HFFc6 (cell line): ENCODE measurements at places on chromosomes 1 and 21.
A peak's percentile ranks its signal among the peaks of the same experiment; 100 is the strongest.

DNA sequence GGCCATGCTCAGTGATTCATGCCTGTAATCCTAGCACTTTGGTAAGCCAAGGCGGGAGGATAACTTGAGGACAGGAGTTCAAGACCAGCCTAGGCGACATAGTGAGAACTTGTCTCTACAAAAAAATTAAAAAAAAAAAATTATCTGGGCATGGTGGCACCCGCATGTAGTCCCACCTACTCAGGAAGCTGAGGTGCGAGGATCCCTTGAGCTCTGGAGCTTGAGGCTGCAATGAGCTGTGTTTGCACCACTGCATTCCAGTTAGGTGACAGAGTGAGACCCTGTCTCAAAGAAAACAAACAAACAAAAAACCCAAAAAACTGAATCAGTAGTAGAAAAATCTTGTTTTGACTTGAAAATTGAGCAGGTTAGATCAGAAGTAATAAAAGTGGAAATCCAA, 67.1 kb upstream of the IPO9 start:
- H3K4me3 ChIP-seq = peak overlapping the region; percentile 47
- H3K4me1 ChIP-seq = peaks cover 98% of the 10 kb centered on the region
- no peak for DNase-seq
- H3K27ac ChIP-seq = peak overlapping the region; percentile 78
- peaks cover 20% of the 10 kb centered on the region for H3K36me3 ChIP-seq
- peaks cover 4% of the 10 kb centered on the region; the same call in 1 of the 2 replicates for H3K27me3 ChIP-seq

- no peak for DNase-seq
- H3K36me3 ChIP-seq = no peaks in the 10 kb centered on the region
- H3K27me3 ChIP-seq = no peaks in the 10 kb centered on the region
These were observed 786.5 kb downstream of the LRRIQ3 start for GRCh38 chr1:73411479-73411878.

DNA sequence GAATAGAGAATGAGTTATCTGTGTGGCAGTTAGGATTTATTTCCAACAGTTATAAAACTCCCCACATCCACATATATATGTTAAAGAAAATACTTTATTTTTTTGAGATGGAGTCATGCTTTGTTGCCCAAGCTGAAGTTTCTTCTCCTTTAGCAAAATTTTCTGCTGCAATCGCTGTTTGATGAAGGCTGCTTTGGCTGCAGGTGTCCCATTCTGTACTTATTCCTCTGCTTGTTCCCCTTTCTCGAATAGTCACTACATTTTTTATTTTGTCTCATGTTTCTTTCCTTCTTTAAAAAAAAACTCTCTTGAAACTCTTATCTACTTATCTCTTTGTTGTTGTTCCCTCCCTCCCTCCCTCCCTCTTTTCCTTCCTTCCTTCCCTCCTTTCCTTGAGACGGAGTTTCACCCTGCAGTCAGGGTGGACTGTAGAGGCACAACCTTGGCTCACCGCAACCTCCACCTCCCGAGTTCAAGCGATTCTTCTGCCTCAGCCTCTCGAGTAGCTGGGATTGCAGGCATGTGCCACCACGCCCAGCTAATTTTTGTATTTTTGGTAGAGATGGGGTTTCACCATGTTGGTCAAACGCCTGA, 10.6 kb downstream of the OR2W3 start:
- DNase-seq = no peak
- no peaks in the 10 kb centered on the region for H3K36me3 ChIP-seq
- peak overlapping the region; percentile 65 for H3K27ac ChIP-seq
- H3K27me3 ChIP-seq = peaks cover 13% of the 10 kb centered on the region
- peak overlapping the region; percentile 79 for H3K4me3 ChIP-seq
- H3K4me1 ChIP-seq = peaks cover 36% of the 10 kb centered on the region

- peaks cover 18% of the 10 kb centered on the region; the same call in 1 of the 2 replicates for H3K4me1 ChIP-seq
- no peak for DNase-seq
- H3K27ac ChIP-seq = no peak overlapping the region
- no peak overlapping the region for H3K4me3 ChIP-seq
These were observed 94.5 kb downstream of the VPS26C start for GRCh38 chr21:37172646-37173045.

- DNase-seq = no peak
- H3K27ac ChIP-seq = no peak overlapping the region
- H3K4me3 ChIP-seq = no peak overlapping the region
- H3K36me3 ChIP-seq = peaks cover 9% of the 10 kb centered on the region; the same call in 1 of the 2 replicates
These were observed 28.9 kb upstream of the EDN2 start for GRCh38 chr1:41513383-41513735.

DNA sequence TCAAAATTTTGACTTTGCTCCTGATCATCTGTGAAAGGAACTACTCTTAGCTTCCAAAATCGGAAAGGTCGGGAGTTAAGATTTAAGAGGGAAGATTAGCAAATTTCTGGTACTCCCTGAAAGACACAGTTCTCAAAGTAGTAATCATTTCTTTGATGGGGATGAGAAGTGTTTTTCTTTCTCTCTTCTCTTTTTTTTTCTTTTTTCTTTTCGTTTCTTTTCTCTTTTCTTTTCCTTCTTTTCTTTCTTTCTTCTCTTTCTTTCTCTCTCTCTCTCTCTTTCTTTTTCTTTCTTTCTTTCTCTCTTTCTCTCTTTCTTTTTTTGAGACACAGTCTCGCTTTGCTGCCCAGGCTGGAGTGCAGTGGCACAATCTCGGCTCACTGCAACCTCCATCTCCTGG, 5.1 kb upstream of the RAB29 start:
- H3K36me3 ChIP-seq = no peaks in the 10 kb centered on the region
- DNase-seq = no peak
- no peak overlapping the region for H3K27ac ChIP-seq

- H3K27ac ChIP-seq = peak overlapping the region; percentile 80
- peak overlapping the region; percentile 92 for H3K4me3 ChIP-seq
- H3K4me1 ChIP-seq = peaks cover 40% of the 10 kb centered on the region
- H3K27me3 ChIP-seq = no peaks in the 10 kb centered on the region; the same call in 1 of the 2 replicates
- no peaks in the 10 kb centered on the region for H3K36me3 ChIP-seq
These were observed 697 bp downstream of the AGO3 start for GRCh38 chr1:35931446-35932157.

GRCh38 chr1:102083192-102083591, 86.5 kb upstream of the OLFM3 start:
- H3K27me3 ChIP-seq = no peaks in the 10 kb centered on the region
- no peaks in the 10 kb centered on the region for H3K4me1 ChIP-seq
- H3K4me3 ChIP-seq = no peak overlapping the region
- no peak overlapping the region for H3K27ac ChIP-seq

DNA sequence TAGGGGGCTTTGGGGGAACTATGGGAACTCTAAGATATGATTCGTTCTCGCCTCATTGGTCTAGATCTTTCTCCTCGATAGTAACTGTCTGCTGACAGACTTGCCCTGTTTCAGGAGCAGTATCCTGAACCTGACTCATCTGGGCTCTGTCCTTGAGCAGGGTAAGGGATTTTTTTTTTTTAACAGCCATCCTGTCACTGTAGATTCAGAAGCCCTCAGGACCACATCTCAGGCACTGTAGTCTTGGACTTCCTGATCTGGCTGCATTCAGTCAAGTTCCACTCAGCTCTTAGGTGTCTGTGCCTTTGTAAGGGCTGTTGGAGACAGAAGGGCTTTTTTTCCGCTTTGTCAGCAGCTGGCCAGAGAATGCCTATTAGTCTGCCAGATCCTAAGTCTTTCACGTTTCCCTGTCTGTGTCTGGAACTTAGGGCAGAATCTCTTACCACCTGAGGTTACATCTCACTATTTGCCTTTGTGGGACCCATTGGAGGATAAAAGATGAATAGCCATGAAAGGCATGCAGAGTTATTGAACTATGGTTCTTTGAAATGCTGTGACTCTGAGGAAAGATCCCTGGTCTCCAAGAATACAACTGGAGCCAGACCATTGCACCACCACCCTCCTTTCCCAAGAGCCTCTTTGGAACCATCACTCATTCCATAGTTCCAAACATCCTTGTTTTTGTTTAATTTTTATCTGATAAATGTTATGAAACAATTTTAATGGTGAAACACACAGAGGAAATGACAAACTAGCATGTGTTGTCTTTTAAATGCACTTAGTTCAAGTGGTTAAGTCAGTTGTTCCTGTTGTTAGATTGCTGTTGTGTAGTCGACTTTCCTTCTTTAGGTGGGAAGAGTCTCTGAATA, 49.7 kb upstream of the MACF1 start:
- peaks cover 82% of the 10 kb centered on the region for H3K4me1 ChIP-seq
- peak overlapping the region; percentile 89 for H3K27ac ChIP-seq
- peak; percentile 63 for DNase-seq
- H3K4me3 ChIP-seq = peak overlapping the region; percentile 23
- H3K27me3 ChIP-seq = peaks cover 4% of the 10 kb centered on the region; the same call in 1 of the 2 replicates

- H3K27ac ChIP-seq = no peak overlapping the region
- no peak for DNase-seq
- peak overlapping the region; percentile 85 for H3K4me3 ChIP-seq
These were observed 570 bp upstream of the NPR1 start for GRCh38 chr1:153677718-153678518.

DNA sequence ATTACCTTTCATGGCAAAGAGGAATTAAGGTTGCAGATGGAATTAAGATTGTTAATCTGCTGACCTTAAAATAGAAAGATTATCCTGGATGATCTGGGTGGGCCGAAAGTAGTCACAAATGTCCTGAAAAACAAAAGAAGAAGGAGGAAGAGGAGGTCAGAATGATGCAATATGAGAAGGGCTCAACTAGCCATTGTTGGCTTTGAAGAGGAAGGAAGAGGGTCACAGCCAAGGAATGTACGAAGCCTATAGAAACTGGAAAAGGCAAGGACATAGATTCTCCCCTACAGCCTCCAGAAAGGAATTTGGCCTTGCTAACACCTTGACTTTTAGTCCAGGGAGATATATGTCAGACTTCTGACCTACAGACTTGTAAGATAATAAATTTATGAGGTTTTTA, 39.4 kb upstream of the FMOD start:
- H3K27me3 ChIP-seq = peaks cover 18% of the 10 kb centered on the region
- no peak for DNase-seq
- H3K4me1 ChIP-seq = no peaks in the 10 kb centered on the region

GRCh38 chr1:44949286-44949685, 37.1 kb downstream of the EIF2B3 start:
- peaks cover 29% of the 10 kb centered on the region for H3K4me1 ChIP-seq
- H3K27me3 ChIP-seq = no peaks in the 10 kb centered on the region; the same call in 1 of the 2 replicates
- H3K4me3 ChIP-seq = no peak overlapping the region
